Neural crest cell (in vitro differentiated cells): ENCODE measurements at places on chromosomes 12 and 14.

DNA sequence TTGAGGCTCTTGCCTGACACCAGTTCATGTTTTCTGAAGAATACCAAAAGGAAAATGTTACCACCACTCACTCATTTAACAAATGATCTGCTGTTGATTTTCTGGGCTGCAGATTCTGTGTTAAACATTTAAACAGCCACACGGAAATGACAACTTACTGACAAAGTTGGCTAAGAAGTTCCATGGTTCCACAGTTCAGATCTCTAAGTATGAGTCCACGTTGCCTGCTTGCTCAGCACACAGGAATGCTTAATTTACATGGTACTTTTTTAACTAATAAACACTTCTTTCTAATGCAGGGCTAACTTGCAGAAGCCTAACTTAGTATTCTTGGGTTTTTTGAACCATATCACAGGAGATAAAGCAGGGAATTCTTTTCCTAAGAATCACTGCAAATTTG is 34.7 kb downstream of the PTGER2 start:
- H3K27me3 ChIP-seq: no peaks in the 10 kb centered on the region
- H3K4me1 ChIP-seq: no peaks in the 10 kb centered on the region
- H3K27ac ChIP-seq: no peak overlapping the region

- no peak for DNase-seq
- no peaks in the 10 kb centered on the region for H3K36me3 ChIP-seq
- no peak overlapping the region for H3K4me3 ChIP-seq
- H3K27me3 ChIP-seq: no peaks in the 10 kb centered on the region
- no peak overlapping the region for H3K27ac ChIP-seq
- H3K4me1 ChIP-seq: peaks cover 5% of the 10 kb centered on the region
These were observed 540.0 kb upstream of the TBX3 start for GRCh38 chr12:115223991-115224390.

DNA sequence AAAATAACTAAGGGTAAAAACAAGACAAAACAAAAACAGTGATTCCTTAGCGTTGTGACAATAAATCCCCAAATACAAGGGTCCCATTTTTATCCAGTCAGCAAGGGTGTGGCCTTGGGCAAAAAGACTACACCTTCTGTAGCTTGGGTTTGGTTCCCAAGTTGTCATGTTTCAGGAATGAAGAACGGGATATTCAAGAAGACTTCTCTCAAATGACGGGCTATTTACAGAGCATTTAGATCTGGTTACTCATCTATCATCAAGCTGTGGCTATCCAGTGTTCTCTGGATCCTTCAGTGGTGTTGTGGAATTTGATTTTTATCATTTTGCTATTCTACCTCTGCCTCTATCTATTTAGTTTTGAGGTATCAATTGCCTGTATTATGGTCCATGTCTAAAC is 219.7 kb downstream of the SLC25A21 start:
- H3K36me3 ChIP-seq: no peaks in the 10 kb centered on the region
- peaks cover 3% of the 10 kb centered on the region for H3K4me1 ChIP-seq
- H3K27ac ChIP-seq: no peak overlapping the region
- no peaks in the 10 kb centered on the region for H3K27me3 ChIP-seq

GRCh38 chr14:74963178-74963704 is 7.8 kb upstream of the PGF start:
- peak overlapping the region; percentile 36 for H3K27ac ChIP-seq
- H3K36me3 ChIP-seq: no peaks in the 10 kb centered on the region
- no peak overlapping the region for H3K4me3 ChIP-seq
- no peaks in the 10 kb centered on the region for H3K27me3 ChIP-seq
- DNase-seq: no peak
- H3K4me1 ChIP-seq: peaks cover 33% of the 10 kb centered on the region

GRCh38 chr12:67270622-67271021 is 1.5 kb downstream of the CAND1 start:
- H3K4me1 ChIP-seq: peaks cover 42% of the 10 kb centered on the region
- peak overlapping the region; percentile 94 for H3K27ac ChIP-seq
- peak overlapping the region; percentile 95 for H3K4me3 ChIP-seq

- H3K4me1 ChIP-seq: no peaks in the 10 kb centered on the region
- no peak overlapping the region for H3K27ac ChIP-seq
- DNase-seq: no peak
- H3K36me3 ChIP-seq: no peaks in the 10 kb centered on the region
- no peak overlapping the region for H3K4me3 ChIP-seq
- no peaks in the 10 kb centered on the region for H3K27me3 ChIP-seq
These were observed 83.9 kb downstream of the ZFP36L1 start for GRCh38 chr14:68709007-68709406.

DNA sequence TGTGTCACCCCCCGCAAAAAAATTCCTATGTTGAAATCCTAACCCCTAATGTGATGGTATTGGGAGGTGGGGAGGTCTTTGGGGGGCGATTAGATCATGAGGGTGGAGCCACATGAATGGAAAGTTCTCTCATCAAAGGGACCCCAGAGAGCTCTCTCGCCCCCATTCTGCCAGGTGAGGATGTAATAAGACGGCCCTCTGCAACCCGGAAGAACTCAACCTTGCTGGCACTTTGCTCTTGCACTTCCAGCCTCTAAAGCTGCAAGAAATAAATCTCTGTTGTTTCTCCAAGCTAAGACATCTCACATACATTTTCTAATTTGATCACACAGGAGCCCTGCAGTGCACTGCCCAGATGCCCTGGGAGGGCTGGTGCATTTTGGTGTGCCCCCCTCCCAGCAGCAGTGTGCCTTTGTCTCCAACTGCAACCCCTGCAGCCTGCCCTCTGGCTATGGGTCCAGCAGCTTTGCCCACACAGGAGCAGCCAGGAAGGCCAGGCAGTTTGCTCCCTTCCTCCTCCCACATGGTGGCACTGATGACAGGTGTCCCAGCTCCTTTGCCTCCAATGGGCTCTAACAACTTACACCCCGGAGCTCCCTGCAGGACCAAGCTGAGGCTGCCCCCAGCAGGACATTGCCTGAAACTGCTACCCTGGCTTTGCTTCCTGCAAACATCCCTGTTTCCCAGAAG is 59.3 kb downstream of the C14orf132 start:
- no peak overlapping the region for H3K4me3 ChIP-seq
- H3K4me1 ChIP-seq: peaks cover 6% of the 10 kb centered on the region
- no peaks in the 10 kb centered on the region for H3K27me3 ChIP-seq
- H3K36me3 ChIP-seq: peaks cover 3% of the 10 kb centered on the region
- H3K27ac ChIP-seq: no peak overlapping the region
- DNase-seq: peak; percentile 38

GRCh38 chr14:54133896-54134295 is 177.3 kb upstream of the BMP4 start:
- H3K4me3 ChIP-seq: no peak overlapping the region
- H3K4me1 ChIP-seq: no peaks in the 10 kb centered on the region
- peaks cover 46% of the 10 kb centered on the region for H3K27me3 ChIP-seq
- H3K27ac ChIP-seq: no peak overlapping the region
- no peak for DNase-seq
